ENCODE measurements at places on chromosomes 3 and 15. TPM values are rescaled to one million over a fixed set of nuclear protein-coding genes. Genes with fewer than 3 reads are reported as not detected.

Gene LAMB2
- 316 TPM for total RNA-seq

Gene GASK1A
- total RNA-seq = 1.6 TPM

Gene ITIH4
- total RNA-seq = 3.0 TPM

Gene DPPA2
- total RNA-seq = not detected

Gene SLC15A2
- 10.7 TPM for total RNA-seq

- no peaks in the 10 kb centered on the region for H3K27me3 ChIP-seq
- no peak overlapping the region for H3K27ac ChIP-seq
- DNase-seq = no peak
- peaks cover 18% of the 10 kb centered on the region for H3K4me1 ChIP-seq
- H3K36me3 ChIP-seq = no peaks in the 10 kb centered on the region
- H3K4me3 ChIP-seq = no peak overlapping the region
Measured at GRCh38 chr3:111758642-111759041, 100.4 kb upstream of the PHLDB2 start.

- no peak overlapping the region for H3K27ac ChIP-seq
- no peak for DNase-seq
- H3K27me3 ChIP-seq = no peaks in the 10 kb centered on the region
Measured at GRCh38 chr3:4460334-4460733, 6.7 kb downstream of the SUMF1 start.

- no peak overlapping the region for H3K4me3 ChIP-seq
- H3K27ac ChIP-seq = no peak overlapping the region
- peaks cover 37% of the 10 kb centered on the region for H3K4me1 ChIP-seq
- H3K36me3 ChIP-seq = peaks cover 6% of the 10 kb centered on the region
Measured at GRCh38 chr3:177441813-177442646, 244.7 kb upstream of the TBL1XR1 start.

GRCh38 chr15:80490431-80490990, 86.3 kb downstream of the ARNT2 start:
- H3K36me3 ChIP-seq = no peaks in the 10 kb centered on the region
- peaks cover 11% of the 10 kb centered on the region for H3K27me3 ChIP-seq
- peaks cover 29% of the 10 kb centered on the region for H3K4me1 ChIP-seq

GRCh38 chr3:18751514-18751913, 326.4 kb upstream of the SATB1 start:
- H3K27me3 ChIP-seq = no peaks in the 10 kb centered on the region
- H3K36me3 ChIP-seq = no peaks in the 10 kb centered on the region
- DNase-seq = no peak
- H3K4me1 ChIP-seq = no peaks in the 10 kb centered on the region
- H3K4me3 ChIP-seq = no peak overlapping the region

DNA sequence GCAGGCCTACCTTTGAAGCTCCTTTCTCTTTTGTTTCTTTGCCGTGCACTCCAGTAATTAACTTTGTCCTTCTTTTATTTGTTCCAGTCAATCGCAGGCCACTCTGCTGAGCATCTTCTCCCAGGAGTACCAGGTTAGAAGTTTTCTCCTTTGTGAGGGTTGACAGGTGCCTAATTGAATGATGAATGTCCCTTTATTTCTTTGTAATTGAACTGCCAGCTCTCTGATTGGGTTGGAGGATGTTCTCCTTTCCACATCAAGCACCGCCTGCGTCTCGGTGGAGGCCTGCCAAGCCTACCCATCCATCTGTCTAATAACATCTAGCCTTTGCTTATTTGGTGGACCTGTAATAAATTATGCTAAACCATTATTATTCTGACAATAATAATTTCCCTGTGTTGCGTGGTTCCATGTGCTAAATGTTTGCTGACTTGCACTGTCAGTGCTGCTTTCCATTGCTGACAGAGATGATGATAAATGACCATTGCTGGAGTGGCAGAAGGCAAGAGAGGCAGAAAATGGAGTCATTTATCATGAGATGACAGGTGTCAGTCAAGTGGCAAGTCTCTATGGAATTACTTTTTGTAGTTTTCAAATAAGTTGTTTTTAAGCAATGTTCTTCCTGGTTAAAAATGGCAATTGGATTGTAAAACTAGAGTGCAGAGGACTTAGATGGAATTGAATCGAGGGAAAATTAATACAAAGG, 64.9 kb downstream of the CDIN1 start:
- no peak overlapping the region for H3K27ac ChIP-seq
- H3K4me1 ChIP-seq = peaks cover 9% of the 10 kb centered on the region
- no peaks in the 10 kb centered on the region for H3K36me3 ChIP-seq

- DNase-seq = no peak
- no peaks in the 10 kb centered on the region for H3K36me3 ChIP-seq
- peaks cover 23% of the 10 kb centered on the region for H3K4me1 ChIP-seq
- no peak overlapping the region for H3K4me3 ChIP-seq
- no peak overlapping the region for H3K27ac ChIP-seq
Measured at GRCh38 chr3:151630035-151630434, 103.7 kb upstream of the AADACL2 start.

GRCh38 chr3:120048355-120049041, 45.7 kb downstream of the GSK3B start:
- no peak overlapping the region for H3K4me3 ChIP-seq
- peaks cover 21% of the 10 kb centered on the region for H3K4me1 ChIP-seq
- no peak overlapping the region for H3K27ac ChIP-seq
- DNase-seq = no peak
- H3K27me3 ChIP-seq = no peaks in the 10 kb centered on the region

DNA sequence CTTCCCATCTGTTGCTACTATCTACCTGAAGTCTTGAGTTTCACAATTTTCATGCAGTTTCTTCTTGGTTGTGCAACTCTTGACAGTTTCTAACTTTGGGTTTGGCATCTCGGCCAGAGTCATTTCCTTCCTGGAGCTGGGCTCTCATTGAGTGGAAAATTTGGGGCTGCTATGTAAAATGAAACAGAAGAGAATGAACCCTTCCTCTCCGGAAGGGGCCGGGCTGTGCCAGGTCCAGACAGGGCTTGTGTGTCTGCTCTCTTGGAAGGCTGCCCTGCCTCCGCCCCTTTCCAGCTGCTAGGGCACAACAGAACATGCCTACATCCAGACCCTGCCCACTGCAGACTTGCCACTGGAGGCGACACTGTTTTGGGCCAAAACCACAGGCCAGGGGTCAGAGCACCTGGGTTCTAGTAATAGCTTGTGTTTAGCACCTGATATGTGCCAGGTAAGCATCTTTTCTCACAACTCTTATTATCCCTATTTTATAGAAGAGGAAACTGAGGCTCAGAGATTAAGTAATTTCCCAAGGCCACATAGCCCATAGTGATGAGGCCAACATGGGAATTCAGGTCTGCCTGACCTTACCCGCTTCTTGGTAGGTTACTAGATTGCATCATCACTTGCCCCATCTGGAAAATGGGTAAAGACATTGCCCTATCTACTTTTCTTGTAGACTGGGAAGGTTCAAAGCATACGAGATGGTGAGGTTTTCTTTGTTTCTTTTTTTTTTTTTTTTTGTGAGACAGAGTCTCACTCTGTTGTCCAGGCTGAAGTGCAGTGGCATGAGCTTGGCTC, 25.0 kb downstream of the IRAK2 start:
- no peaks in the 10 kb centered on the region for H3K27me3 ChIP-seq
- peak overlapping the region; percentile 79 for H3K27ac ChIP-seq
- H3K4me1 ChIP-seq = peaks cover 74% of the 10 kb centered on the region
- peak overlapping the region; percentile 30 for H3K4me3 ChIP-seq
- peak; percentile 86 for DNase-seq

- no peaks in the 10 kb centered on the region for H3K4me1 ChIP-seq
- DNase-seq = peak; percentile 33
- H3K27ac ChIP-seq = no peak overlapping the region
- H3K27me3 ChIP-seq = no peaks in the 10 kb centered on the region
- peaks cover 12% of the 10 kb centered on the region for H3K36me3 ChIP-seq
Measured at GRCh38 chr15:40762919-40763800, 708 bp upstream of the GCHFR start.
